CD4-positive, alpha-beta T cell treated with Interleukin-21 for 1 hour (primary cell): ENCODE measurements at places on chromosomes 16 and 17.

DNA sequence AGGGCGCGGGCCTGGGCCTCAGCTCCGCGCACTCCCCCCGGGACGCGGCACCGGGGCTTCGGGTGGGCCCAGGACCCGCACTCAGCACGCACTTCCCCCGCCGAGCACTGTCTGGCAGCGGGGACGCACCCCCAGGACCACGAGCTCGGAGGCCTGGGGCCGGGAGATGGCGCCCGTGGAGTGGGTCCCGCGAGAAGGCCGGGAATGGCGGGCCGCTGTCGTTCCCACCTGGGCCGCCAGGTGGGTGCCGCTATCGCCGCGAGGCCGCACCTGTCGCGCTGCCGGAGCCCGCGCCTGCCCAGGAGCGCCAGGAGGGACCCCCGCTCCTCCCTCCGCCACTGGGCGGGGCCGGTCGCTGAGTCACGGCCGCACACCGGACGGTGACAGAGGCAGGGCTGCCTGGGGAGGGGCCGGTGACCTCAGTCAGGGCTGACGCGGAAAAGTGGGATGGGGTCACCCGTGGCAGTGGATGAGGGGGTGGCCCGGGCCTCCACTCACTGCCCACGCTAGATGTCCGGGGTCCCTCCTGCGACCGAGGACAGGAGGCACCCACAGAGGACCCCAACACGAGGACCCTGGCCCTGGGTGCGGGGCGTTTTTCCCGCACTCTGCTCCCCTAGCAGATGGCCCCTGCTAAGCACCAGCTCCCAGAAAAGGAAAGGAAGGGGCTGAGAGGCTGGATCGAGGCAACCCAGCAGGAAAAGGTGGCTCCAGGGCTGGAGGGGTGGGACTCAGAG, 6.9 kb upstream of the ACTG1 start:
- DNase-seq: peak; percentile 80

GRCh38 chr17:67487506-67487905, 110.4 kb downstream of the PITPNC1 start:
- no peak for DNase-seq

GRCh38 chr16:2040041-2040786, 7.4 kb downstream of the NTHL1 start:
- no peak for DNase-seq

- DNase-seq: no peak
Observed at GRCh38 chr16:78956859-78957258, 643.7 kb downstream of the MAF start.

DNA sequence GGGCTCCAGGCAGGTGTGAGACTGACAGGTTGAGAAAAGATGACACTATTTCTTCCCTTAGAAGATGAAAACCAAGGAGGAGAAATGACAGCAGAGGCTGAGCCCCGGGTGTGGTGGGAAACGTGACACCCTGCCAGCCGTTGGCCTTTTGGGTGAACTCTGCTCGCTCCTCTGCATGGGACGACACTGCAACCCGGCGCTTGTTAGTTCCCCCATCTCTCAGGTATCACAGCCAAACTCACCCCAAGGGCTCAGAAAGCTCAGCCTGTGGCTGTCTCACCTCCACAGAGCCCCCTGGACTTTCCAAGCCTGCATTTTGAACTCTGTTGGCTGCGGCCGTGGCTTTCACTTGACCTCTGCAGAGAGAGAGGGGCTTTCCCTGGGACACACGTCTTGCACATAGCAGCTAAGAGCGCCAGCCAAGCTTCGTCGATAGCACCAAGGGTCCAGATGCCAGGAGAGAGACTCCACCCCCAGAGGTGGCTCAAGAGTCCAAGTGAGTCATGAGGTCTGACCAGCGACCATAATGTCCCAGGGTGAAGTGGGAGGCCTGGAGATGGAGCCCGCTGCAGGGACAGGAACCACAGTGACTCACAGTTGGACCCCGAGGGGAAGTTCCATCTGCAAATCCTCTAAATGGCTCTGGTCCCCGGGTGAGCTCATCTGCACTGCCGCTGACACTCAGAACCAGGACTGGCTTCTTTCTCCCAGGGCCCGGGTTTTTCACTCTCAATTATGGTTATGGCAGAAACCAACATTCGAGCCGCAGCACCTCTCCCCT, 301.9 kb downstream of the SOX9 start:
- DNase-seq: peak; percentile 12

- no peak for DNase-seq
Observed at GRCh38 chr16:12501707-12502457, 301.8 kb downstream of the CPPED1 start.

DNA sequence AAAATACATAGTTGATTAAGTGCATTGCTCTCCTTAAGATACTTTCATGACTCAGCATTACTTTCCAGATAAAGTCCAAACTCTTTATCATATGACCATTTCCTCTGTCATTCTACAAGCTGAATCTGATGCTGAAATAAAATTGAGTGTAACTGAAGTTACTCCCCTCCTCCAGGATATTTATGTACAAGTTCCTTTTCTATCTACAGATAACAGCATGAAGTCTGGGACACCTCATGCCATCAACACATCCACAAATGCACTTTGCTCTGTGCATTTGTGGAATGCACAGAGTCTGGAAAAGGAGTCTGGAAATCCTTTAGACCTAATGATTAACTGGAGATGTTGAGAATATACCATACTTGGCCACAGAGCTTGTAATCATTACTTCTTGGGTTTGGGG, 60.5 kb downstream of the ACSM2B start:
- no peak for DNase-seq

GRCh38 chr17:77445760-77446532, 305.2 kb downstream of the SEC14L1 start:
- peak; percentile 59 for DNase-seq

DNA sequence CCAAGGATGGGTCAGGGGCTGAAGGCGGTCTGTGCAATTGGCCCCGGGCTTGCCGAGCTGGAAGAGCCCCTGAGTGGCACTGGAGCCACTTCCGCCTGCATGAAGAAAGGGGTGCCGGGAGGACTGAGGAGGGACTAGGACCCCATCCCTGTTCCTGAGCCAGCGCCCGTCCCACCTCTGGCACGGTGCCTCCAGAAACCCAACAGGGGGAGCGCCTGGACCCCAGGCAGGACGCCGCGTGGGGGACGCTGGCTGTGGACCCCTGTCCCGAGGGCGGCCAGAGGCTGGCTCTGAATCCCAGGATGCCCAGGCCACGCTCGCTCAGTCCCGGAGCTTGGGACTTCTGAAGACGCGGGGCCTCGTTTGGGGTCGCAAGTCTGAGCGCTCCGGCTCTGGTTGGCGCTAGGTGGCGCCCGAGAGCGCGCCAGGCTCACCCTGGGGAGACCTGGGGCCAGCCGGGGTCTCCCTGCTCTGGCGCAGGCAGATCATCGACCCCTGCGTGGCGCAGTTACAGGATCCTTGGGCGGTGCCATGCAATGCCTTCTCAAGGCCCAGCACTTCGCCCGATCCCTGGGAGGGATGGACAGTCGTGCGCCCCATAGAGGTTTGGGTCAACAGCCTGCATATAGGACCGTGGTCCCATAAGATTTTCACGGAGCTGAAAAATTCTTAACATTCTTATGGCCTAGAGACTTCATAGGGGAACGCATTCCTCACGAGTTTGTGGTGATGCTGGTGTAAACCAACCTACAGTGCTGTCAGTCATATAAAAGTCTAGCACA, 58.5 kb upstream of the CREBBP start:
- peak; percentile 63 for DNase-seq

DNA sequence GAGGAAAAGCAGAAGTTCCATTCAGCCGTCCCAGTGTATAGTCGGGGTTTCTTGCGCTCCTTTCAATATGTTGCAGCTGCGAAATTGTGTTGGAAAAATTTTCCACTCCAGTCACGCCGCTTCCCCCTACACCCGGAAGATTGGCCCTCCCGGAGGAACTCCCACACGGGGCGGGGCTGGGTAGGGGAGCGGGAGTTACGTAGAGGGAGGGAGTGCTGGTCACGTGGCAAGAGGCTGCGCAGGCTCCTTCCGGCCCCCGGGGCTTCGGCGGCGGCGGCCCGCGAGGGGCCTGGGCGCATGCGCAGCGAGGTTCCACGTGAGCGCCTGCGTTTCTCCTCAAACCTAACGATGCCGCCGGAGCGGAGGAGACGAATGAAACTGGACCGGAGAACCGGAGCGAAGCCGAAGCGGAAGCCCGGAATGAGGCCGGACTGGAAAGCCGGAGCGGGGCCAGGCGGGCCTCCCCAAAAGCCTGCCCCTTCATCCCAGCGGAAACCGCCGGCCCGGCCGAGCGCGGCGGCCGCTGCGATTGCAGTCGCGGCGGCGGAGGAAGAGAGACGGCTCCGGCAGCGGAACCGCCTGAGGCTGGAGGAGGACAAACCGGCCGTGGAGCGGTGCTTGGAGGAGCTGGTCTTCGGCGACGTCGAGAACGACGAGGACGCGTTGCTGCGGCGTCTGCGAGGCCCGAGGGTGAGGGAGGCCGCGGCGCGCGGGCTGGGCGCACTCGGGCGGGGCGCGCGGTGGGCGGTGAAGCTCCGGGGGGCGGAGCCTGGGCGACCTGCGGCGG, at the start of gene UTP18:
Gene UTP18, plus strand, starts transcription at position 310 of the 787 bp plus-strand sequence. Its CDS starts 39 bp downstream, at position 349.
- DNase-seq: peak; percentile 97

- DNase-seq: peak; percentile 54
Observed at GRCh38 chr17:31492880-31493655, 101.6 kb downstream of the RAB11FIP4 start.

GRCh38 chr16:85173981-85174751, 61.9 kb upstream of the CIBAR2 start:
- no peak for DNase-seq

- no peak for DNase-seq
Observed at GRCh38 chr17:81539571-81539900, 11.4 kb downstream of the FSCN2 start.

DNA sequence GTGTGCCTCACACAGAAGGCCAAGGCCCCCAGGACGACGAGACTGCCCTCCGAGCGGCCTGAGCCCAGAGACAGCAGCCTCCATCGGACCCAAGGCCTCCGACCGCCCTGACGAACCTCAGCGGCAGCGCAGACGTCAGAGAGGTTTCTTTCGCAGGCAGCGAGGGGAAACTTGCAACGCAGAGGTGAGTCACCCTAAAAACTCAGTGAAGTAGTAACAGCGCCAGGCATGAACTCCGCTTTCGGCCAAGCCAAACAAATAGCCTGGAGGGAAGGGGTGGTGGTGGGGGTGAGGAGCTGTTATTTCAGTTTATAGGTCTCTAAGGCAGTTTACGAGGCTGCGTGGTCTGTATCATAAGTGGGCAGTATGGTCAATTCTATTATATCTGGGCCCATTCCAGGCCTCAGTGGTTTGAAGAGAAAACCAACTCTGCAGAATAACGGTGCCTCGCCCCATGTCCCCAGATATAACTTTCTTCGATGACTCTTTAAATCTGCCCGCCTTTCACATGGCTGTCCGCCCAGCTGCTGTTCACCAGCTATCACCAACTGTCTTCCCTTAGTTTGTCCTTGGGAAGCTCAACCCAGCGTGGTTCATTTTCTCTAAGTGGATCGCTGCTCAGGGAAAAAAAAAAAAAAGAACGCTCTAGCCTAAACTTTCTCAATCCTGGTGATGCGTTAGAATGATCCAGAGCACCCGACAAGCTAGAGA, 43.5 kb upstream of the FOXF1 start:
- DNase-seq: no peak

DNA sequence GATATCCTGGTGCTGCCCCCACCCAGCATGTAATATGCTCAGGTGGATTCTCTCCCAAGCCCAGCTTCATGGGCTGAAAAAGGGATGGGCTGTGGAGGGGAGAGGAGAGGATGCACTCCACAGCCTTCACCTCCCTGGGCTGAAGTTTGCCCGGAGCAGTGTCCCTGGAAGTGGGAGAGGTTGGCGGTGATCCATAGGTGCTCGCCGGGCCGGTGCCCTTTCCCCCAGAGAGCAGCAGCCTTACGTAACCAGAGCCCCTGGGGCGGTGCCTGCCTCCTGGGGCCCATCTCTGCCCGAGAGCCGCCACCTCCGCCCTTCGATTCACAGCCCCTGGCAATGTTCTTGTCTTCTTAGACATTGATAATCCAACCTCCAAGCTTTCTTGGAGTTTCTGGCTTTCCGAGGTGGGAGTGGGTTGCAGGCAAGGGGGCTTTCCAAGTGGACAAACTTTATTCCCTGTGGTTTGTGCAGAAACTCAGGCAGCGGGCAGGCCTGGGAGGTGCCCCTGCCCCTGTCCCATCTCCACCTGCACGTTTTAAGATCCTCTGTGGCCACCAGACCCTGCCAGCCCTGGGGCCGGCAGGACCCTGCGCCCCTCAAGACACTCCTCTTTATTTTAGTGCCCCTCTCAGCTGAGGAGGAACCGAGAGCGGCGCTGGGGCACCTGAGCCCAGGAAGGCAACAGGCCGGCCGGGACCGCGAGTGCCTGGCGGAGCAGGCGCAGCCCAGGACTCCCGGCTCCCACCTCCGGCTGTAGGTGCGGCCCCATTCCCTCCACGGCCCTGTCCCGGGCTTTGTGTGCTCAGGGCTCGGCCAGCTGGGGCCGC, 3.1 kb upstream of the WDR90 start:
- no peak for DNase-seq

GRCh38 chr17:1498869-1499268, 6.4 kb upstream of the MYO1C start:
- DNase-seq: no peak

DNA sequence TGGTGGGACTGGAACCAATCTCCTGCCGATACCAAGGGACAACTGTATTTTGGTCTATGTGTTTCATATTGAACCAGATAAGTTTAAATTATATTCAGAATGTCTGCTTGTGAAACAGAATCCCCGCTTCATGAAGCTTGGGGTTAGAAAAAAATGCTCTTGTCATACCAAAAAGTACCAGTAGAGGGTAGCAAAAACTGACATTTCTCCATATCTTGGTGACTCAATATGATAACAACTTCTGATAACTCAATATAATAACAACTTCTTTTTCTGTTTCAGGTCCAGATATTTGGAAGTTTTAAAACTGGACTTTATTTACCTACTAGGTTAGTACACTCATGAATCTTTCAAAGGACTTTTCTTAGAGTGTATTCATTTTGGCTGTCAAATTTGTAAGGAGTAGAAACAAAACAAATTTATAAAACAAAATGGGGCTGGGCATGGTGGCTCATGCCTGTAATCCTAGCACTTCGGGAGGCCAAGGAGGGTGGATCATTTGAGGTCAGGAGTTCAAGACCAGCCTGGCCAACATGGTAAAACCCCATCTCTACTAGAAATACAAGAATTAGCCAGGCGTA, 52.3 kb upstream of the ADCY7 start:
- peak; percentile 72 for DNase-seq

- peak; percentile 88 for DNase-seq
Observed at GRCh38 chr16:30184096-30184890, 891 bp downstream of the CORO1A start.

DNA sequence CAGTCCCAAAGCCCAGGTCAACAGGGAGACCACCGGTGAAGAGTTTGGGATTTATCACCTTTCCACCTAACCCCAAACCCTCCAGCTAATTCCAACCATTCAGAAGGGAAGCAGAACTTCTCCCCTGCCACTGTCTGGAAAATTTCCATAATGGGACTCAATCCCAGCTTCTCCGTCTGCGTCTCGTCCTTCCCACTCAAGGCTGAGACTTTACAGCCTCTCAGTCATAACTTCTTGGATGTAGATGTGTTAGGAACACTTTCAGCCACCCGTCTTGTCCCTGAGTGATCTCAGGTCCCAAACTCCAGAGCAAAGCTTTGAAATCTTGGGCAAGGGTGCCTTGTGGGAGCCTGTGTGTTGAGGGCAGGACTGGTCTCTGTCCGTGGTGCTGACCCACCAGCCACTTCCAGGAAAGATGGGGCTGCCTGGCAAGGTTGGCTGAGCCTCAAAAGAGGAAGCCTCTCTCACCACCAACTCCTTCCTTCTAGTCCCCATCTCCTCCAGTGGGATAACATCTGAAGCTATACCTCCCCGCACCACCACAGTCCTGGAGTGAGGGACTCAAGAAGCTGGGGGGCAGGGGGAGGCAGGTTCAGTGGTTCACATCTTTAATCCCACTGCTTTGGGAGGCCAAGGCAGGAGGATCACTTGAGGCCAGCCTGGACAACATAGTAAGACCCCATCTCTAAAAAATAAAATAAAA, 9.3 kb downstream of the GAS2L2 start:
- DNase-seq: no peak
